Immature natural killer cell (primary cell): ENCODE measurements at places on chromosomes 16 and 17.
A peak's percentile ranks its signal among the peaks of the same experiment; 100 is the strongest.

DNA sequence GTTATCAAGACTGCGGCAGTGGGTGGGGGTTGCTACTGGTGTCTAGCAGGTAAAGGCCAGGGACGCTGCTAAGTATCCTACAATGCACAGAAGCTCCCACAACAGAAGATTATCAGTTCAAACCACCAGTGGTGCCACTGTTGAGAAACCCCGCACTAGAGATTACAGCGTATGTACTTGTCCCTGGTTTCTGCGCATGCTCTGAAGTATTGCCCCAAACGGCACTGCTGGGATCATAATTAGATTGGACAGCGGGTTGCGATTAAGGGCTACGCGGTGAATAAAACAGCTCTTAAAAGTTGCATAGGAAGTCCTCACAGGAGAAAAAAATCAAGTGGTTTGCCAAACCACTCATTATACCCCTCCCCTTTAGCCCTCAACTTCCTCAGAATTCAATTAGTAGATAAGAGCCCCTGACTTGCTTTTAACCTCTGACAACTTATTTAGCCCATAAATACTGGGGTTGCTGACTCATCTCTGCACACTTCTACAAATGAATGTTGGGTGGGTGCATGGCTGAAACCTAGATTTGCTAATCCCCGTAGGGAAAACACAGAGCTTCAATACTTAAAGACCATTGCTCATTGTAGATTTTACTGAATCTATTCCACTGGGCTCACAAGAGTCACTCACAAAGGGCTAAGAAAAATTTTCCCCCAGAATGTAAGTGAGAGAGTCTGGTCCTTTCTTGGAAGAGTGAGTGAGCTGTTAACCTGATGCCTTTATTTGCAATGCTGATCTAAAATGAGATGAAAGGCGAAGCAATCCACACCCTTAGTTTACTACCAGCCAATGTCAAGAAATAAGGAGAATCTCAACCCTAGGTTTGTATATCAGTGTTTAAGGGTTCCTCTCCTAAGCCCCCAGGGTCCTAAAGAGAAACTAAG, 91.8 kb downstream of the RGS9 start:
- H3K4me3 ChIP-seq, result peak overlapping the region; percentile 72
- no peaks in the 10 kb centered on the region for H3K36me3 ChIP-seq
- peaks cover 32% of the 10 kb centered on the region for H3K4me1 ChIP-seq
- DNase-seq, result peak; percentile 65
- peaks cover 2% of the 10 kb centered on the region for H3K27me3 ChIP-seq
- H3K27ac ChIP-seq, result peak overlapping the region; percentile 53

DNA sequence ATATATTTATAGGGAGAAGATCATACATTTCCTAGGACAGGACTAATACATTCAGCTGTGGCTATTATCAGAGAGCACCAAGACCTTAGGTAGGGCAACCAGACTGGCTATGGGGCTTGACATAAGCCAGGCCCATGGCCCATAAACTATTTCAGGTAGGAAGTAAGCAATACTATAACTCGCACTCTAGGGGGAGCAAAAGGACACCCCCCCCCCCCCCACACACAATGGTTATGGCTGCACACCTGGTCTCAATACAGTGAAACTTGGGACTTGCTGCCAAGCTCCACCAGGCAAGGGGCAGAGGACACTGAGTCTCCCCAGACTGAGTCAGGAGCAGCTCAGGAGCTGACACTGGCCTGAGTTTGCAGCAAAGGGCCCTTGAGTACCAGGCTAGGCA, 348.9 kb upstream of the ASIC2 start:
- H3K27me3 ChIP-seq, result peaks cover 2% of the 10 kb centered on the region
- no peaks in the 10 kb centered on the region for H3K36me3 ChIP-seq
- H3K4me1 ChIP-seq, result peaks cover 9% of the 10 kb centered on the region
- H3K4me3 ChIP-seq, result no peak overlapping the region
- no peak overlapping the region for H3K27ac ChIP-seq
- DNase-seq, result no peak

DNA sequence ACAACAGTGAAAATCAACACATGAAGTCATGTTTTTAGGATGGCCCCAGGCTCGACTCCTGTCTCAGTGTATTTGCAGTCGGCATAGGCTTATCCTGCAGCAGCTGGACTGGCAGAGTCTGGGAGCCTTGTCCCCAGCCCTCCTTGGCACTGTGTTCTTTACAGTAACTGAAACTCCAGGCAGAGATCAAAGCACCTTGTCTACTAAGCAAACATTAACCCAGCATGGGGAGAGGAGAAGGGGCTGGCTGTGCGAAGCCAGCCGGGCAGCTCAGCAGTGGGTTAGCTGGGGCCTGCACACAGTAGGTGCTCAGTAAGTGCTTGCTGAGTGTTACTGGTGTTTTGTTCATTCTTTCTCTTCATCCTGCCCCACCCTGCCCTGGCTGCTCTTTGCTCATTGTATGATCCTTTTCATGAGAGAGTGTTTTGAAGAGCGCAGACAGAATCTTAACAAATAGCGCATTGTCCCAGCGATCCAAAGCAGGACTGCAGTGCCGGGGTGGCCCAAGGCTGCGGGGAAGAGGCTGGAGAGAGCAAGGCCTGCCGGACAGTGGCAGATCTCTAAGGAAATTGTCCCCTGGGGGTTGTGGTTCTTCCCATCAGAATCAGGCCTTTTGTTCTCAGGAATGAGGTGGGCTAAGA, 23.5 kb upstream of the ITGB4 start:
- peaks cover 6% of the 10 kb centered on the region for H3K27me3 ChIP-seq
- peaks cover 11% of the 10 kb centered on the region for H3K36me3 ChIP-seq
- H3K4me1 ChIP-seq, result peaks cover 2% of the 10 kb centered on the region
- no peak overlapping the region for H3K4me3 ChIP-seq
- DNase-seq, result no peak
- no peak overlapping the region for H3K27ac ChIP-seq

GRCh38 chr17:66612993-66613392, 221.9 kb upstream of the CACNG5 start:
- H3K27ac ChIP-seq, result no peak overlapping the region
- no peak for DNase-seq
- H3K27me3 ChIP-seq, result peaks cover 2% of the 10 kb centered on the region
- peaks cover 23% of the 10 kb centered on the region for H3K36me3 ChIP-seq

DNA sequence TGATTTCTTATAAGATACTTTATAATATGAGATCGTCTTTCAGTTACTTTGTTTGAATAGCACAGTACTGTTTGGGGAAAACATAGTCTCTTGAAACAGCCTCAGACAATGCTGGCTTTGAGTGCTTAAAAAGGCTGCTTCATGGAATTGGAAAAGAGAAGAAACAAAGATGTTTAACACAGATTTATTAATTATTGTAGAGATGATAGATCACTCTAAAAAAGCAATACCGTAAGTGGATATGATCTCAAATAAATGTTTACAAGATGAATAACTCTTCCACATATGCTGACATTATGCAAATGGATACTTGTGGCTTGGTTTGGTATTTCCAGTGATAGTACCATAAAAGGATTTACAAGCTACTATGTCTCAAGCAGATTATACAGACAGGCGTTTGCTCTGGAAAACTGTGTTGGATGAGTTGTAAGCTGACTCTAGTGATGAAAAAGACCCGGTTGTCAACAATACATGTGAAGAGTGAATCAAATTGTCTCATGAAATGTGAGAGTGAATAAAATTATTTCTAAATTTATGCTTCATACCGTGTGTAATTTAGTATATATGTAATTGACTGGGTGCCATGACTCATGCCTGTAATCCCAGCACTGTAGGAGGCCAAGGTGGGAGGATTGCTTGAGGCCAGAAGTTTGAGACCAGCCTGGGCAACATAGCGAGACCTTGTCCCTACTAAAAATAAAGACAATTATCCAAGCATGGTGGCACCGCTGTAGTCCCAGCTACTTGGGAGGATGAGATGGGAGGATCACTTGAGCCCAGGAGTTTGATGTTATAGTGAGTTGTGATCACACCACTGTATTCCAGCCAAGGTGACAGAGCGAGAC, 105.4 kb downstream of the FTO start:
- H3K4me1 ChIP-seq, result peaks cover 21% of the 10 kb centered on the region
- no peak overlapping the region for H3K4me3 ChIP-seq
- no peak for DNase-seq
- H3K27me3 ChIP-seq, result no peaks in the 10 kb centered on the region
- H3K36me3 ChIP-seq, result peaks cover 15% of the 10 kb centered on the region
- no peak overlapping the region for H3K27ac ChIP-seq

- no peaks in the 10 kb centered on the region for H3K27me3 ChIP-seq
- no peak for DNase-seq
- H3K4me1 ChIP-seq, result peaks cover 3% of the 10 kb centered on the region
Observed at GRCh38 chr16:22685459-22685830, 128.5 kb upstream of the HS3ST2 start.

DNA sequence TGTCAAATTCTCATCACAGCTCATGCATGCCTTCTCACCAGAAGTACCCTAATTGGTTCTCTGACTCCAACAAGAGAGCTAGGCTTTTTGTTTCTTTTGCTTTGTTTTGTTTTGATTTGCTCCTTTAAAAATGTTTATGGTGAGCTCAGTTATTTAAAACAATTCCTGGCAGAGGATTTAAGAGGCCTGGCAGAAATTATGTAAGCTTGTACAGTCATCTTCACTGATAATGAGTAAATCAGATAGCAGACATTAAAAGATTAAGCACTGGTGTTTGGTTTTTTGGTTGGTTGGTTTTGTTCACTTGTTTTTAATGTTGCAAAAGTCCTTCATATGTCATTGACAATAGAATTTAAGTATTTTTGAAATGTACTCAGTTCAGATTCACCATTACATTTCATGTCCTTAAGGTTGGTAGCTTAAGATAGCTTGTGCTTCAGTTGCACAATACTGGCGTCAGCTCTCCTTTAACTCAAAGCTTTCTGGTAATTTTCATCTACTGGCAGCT, 378.9 kb downstream of the CDH13 start:
- H3K4me3 ChIP-seq, result no peak overlapping the region
- H3K27me3 ChIP-seq, result peaks cover 12% of the 10 kb centered on the region
- no peaks in the 10 kb centered on the region for H3K4me1 ChIP-seq
- no peak for DNase-seq
- no peak overlapping the region for H3K27ac ChIP-seq

DNA sequence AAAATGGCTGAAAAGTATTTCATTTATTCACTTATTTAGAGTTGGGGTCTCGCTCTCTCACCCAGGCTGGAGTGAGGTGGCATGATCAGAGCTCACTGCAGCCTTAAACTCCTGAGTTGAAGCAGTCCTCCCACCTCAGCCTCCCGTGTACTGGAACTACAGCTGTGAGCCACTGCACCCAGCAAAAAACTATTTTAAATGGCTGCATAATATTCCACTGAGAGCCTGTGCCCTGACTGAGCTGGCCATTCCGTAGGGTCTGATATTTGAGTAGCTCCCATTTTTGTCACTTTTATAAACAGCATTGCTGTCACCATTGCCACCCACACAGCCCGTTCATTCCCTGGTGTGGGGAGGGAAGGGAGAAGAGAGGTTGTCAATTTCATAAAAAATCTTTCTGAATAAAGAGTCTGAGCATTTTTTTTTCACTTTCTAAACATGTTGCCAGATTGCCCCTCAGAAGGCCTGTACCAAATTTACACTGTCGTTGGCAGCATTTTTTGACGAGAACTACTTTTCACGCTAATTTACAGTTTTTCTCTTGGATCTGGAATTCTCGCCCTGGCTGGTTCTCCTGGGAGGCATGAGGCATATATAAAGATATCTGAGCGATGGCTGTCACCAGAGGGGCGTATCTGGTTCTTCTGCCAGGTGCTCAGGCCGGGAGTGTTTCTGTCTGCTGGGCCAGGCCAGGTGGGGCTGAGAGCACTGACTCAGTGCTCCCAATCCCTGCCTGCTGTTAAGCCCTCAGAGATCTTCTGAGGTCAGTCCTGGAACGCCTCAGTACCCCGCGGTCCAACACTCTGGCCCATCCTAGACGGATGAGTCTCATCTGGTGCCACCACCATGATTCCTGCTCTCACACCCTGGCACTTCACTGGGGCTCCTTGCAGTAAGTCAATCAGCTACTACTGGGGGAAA, 7.2 kb upstream of the KIFC3 start:
- H3K4me1 ChIP-seq, result peaks cover 47% of the 10 kb centered on the region
- H3K27ac ChIP-seq, result peak overlapping the region; percentile 93
- peaks cover 9% of the 10 kb centered on the region for H3K27me3 ChIP-seq
- DNase-seq, result no peak
- no peaks in the 10 kb centered on the region for H3K36me3 ChIP-seq
- peak overlapping the region; percentile 76 for H3K4me3 ChIP-seq

GRCh38 chr17:19546289-19547065, 12.8 kb downstream of the SLC47A1 start:
- H3K4me3 ChIP-seq, result no peak overlapping the region
- H3K27ac ChIP-seq, result no peak overlapping the region
- no peaks in the 10 kb centered on the region for H3K4me1 ChIP-seq
- no peak for DNase-seq
- peaks cover 1% of the 10 kb centered on the region for H3K27me3 ChIP-seq
- H3K36me3 ChIP-seq, result no peaks in the 10 kb centered on the region

- H3K27ac ChIP-seq, result no peak overlapping the region
- peaks cover 31% of the 10 kb centered on the region for H3K4me1 ChIP-seq
- H3K4me3 ChIP-seq, result no peak overlapping the region
- no peaks in the 10 kb centered on the region for H3K36me3 ChIP-seq
Observed at GRCh38 chr16:82832821-82833220, 206.1 kb downstream of the CDH13 start.

DNA sequence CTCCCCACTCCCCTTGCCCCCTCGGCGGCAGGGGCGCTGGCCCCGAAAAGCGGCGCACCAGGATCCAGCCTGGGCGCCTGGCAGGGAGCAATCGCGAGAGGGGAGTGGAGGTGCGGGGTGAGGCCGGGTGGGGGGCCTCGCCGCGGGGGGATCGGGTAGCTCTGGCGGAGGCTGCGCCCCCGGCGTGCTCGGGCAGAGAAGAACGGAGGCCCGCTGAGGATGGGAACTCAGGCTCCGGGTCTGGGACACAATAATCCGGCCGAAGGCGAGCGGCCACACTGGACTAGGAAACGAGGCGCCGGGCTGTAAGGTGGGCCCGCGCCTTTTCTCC, 721 bp upstream of the PCGF2 start:
- peaks cover 4% of the 10 kb centered on the region for H3K36me3 ChIP-seq
- no peak overlapping the region for H3K27ac ChIP-seq
- peaks cover 56% of the 10 kb centered on the region for H3K4me1 ChIP-seq
- H3K27me3 ChIP-seq, result peaks cover 47% of the 10 kb centered on the region
- DNase-seq, result no peak
- H3K4me3 ChIP-seq, result peak overlapping the region; percentile 60

DNA sequence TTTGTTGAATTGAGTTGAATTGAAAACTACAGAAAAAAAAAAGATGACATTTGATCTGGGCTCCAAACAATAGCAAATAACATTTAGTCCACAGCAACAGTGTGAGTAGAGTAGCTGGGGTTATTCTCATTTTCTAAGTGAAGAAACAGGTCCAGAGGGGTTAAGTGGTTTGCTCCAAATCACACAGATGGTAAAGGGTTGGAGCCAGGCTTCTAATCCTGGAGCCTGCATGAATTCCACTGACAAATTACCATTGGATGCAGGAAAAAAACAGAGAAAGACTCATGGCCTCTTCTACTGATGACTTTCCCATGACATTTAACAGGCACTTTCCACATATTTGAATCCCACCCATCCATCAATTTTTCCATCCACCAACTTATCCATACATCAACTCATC, 182.4 kb downstream of the HS3ST4 start:
- H3K4me3 ChIP-seq, result no peak overlapping the region
- no peak overlapping the region for H3K27ac ChIP-seq
- no peaks in the 10 kb centered on the region for H3K36me3 ChIP-seq
- H3K4me1 ChIP-seq, result no peaks in the 10 kb centered on the region
- DNase-seq, result no peak

GRCh38 chr16:17374668-17375255, 96.0 kb downstream of the XYLT1 start:
- H3K4me1 ChIP-seq, result peaks cover 92% of the 10 kb centered on the region
- no peak for DNase-seq
- H3K27me3 ChIP-seq, result peaks cover 8% of the 10 kb centered on the region
- H3K27ac ChIP-seq, result no peak overlapping the region
- H3K36me3 ChIP-seq, result no peaks in the 10 kb centered on the region

- no peak for DNase-seq
- peaks cover 12% of the 10 kb centered on the region for H3K36me3 ChIP-seq
- H3K27me3 ChIP-seq, result no peaks in the 10 kb centered on the region
- H3K4me1 ChIP-seq, result no peaks in the 10 kb centered on the region
- no peak overlapping the region for H3K4me3 ChIP-seq
- no peak overlapping the region for H3K27ac ChIP-seq
Observed at GRCh38 chr16:12403746-12404658, 399.7 kb downstream of the CPPED1 start.
